T-helper 2 cell treated with Interferon-gamma antibody and Interleukin-4, amounts not matched to agents 5 μg/mL and 100 μg/mL, for 36 hours (primary cell): ENCODE measurements at places on chromosomes 7 and 10.

- DNase-seq: no peak
Observed at GRCh38 chr10:102782673-102783551, 39.2 kb downstream of the WBP1L start.

GRCh38 chr7:116978006-116978405 is 24.7 kb downstream of the ST7 start:
- DNase-seq: no peak

DNA sequence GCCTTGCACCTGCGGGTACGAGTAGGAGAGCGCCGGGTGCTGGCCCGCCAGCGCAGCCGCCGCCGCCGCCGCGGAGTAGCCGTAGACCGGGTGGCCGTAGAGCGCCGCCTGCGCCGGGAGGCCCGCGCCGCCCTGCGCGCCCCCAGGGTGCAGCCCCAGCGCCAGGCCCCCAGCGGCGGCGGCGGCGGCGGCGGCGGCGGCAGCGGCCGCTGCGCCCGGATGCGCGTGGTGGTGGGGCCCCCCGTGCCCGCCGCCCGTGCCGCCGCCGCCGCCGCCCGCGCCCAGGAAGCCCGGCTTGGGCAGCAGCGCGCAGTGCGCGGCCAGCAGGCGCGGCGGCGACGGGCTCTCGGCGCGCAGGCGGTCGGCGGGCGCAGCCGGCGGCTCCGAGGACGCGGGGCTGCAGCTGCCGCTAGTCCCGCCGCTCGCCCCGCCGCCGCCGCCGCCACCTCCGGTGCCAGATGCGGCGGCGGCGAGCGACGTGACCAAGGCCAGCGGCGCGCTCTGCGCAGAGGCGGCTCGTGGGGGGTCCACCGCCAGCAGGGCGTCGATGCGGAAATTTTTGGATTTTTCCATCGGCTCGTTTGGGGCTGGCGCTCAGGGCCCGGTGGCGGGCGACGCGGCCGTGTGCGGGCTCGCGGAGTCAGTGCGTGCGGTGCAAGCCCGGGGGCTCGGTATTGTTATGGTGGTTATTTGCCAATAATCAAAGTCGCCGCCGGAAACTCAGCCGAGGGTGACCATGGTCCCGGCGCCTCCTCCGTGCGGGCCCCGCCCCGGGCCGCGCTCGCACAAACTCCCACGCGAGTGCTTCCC is 480 bp downstream of the MNX1 start:
- no peak for DNase-seq

DNA sequence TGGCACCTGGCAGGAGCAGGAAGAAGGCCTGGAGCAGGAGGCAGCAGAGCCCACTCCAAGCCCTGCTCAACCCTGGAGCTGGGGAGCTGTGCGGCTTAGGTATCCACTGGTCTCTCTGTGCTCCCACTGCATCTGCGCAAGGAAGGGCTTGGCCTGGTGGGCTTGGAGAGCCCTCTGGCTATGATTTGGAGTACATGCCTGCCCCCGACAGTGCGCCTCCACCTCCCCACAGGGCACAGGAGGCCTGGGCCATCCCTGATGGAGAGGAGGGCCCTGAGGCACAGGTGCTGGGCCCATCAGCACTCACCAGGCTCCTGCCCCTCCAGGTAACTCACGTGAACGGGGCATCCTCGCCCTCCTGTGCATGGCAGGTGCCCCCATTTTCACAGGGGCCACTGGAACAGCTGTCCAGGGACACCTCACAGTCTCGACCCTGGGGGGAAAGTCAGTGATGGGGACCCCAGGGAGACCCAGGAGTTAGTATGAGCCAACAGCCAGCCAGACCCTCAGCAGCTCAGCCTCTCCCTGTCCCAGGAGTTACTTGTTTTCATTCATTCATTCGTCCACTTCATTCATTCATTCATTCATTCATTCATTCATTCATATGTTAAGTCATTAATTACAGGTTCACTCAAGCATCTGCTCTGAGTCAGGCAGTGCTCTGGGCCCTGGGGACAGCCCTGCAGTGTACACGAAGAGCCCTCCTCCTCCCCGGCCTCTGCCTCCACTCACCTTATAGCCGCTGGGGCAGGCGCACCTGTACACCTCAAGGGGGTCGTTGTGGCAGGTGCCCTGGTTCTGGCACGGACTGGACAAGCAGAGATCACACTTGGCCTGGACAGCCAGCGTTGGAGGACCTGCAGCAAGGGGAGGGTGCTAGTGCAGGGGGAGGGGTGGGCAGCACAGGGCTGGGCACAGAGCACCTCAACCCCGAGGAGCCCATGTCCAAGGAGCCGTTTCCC is 167.2 kb downstream of the SLIT1 start:
- DNase-seq: no peak

- DNase-seq: peak; percentile 54
Observed at GRCh38 chr7:2719007-2719406, 31.0 kb downstream of the AMZ1 start.

DNA sequence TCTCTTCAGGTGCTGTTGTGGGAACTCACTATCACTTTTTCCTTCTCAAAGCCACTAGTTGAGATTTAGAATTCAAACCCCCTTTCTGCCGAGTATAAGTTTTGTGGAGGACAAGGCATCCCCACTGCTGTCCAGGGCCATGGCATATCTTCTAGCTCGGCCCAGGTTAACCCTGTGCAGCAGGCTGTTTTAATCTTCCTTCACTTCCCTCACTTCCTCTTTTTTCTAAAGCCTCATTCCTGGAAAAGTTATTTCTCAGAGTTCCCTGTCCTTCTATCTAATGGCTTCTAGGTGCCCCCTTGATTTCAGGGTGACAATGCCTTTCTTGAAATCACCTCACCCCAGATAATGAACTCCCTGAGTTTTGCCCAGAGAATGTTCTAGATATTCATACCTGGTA is 222.3 kb downstream of the SNX10 start:
- no peak for DNase-seq

DNA sequence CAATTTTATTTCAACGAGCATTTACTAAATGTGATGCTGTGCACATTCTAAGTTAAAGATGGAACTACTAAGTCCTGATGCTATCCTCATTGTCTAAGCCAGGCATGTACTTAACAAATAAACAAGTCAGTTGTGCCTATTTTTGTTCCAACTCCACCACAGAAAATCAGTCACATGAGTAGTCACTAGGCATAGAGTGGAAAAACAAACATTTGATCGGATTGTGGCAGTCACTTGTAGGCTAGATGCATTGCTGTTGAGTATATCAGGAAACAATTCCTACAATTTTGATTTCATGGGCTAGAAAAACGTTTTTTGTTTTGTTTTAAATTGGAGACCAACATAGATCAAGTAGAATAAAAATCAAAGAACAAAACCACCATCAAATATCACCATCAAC is 177.6 kb upstream of the SLC25A13 start:
- no peak for DNase-seq

- DNase-seq: no peak
Observed at GRCh38 chr10:80416479-80417098, 8.2 kb downstream of the PRXL2A start.

DNA sequence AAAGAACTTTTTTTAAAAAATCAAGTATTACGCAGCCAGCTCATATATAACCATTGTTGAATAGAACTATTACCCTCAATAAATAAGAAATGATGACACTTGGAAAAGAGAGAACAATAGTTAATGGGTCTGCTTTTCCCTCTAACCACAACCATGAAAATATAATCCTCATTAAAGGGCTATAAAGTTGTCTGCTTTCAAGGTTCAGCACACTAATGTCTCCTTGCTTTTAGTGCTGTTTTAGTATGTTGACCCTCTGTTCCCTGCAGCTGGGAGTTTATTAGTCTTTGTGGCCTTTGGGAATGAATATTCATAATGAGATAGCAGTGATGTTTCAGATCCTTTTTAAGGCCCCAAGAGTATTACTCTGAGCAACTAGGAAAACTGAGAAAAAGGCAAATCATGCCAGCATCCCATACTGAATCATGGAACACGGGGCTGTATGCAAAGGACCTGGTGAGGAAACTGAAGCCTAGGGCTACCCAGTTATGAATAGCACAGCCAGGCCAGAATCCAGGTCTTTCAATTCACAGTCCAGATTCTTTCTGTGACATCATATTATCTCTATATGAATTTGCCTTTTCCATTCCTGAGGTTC is 332.0 kb upstream of the LRGUK start:
- DNase-seq: no peak

GRCh38 chr7:132349075-132349474 is 227.2 kb downstream of the PLXNA4 start:
- DNase-seq: no peak

- no peak for DNase-seq
Observed at GRCh38 chr10:5810225-5810624, 3.0 kb downstream of the GDI2 start.

GRCh38 chr7:123401295-123401694 is 133.1 kb downstream of the IQUB start:
- no peak for DNase-seq

- no peak for DNase-seq
Observed at GRCh38 chr10:117322260-117322659, 53.0 kb downstream of the PDZD8 start.

DNA sequence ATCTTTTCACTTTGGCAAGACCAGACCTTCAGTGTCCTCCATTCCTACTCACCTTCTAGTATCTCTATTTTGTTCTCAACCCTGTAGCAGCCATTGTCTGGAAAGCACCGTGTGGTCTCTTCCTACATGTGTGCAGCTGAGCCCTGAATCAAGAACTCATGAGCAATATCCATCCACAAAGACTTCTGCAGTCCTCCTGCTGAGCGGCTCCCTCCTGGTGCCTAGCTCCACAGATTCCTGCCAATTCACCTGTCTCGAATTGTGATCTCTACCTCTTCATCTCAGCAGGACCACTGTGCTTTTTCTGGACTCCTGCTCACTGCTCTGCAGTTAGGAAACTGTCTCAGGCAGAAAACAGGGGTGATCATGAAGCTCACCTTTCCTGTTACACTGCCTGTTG is 118.8 kb downstream of the RELN start:
- no peak for DNase-seq

DNA sequence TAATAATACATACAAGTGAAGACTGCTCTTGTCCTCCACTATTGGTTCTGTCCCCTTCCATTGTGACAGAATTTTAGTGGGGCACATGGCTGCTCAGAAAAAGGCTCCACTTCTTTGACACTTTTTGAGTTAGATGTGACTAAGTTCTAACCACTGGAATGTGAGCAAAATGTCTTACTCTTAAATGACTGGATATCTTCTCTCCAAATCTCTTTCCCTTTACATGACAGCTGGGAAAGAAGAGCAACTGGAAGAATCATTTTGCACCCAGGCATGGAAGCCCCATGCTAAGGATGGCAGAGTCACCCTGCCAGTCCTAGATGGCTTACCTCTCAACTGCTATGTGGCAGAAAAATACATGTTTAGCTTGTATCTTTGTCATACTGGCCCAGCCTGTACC is 97.7 kb downstream of the CACNA2D1 start:
- DNase-seq: no peak

- DNase-seq: no peak
Observed at GRCh38 chr7:112887337-112887736, 97.1 kb upstream of the TMEM168 start.

DNA sequence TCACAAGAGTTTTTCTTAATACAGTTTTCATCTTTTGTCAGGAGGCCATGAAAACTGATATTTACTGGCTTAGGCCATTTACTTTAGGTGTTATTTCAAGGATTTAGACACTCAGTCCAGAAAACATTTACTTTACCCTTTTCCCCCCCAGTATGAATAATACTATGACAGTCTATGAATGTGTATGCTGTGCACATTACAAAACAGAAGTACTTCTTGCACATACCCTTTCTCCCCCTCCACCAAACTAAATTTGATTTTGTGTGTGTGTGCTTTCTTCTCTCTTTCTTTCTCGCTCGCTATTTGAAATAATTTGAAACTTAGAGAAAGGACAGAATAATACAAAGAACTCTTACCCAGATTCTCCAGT is 41.3 kb downstream of the RBM33 start:
- no peak for DNase-seq

DNA sequence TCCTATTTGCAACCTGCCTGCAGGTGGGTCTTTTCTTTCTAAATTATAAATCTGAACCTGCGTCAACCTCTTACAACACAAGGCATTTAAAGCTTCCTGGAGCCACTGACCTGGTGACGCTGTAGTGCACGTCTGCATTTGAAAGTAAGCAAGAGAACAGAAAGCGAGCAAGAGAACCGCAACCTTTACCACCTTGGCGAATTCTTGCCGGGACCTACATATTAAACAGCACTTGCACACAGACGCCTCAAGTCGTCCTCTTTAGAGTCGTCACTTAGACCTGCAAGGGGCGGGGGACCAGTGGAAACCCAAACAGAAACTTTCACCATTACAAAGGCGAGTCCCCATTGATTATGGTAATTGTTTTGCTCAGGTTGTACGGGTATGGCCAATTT is 9.5 kb downstream of the GLI3 start:
- DNase-seq: no peak

DNA sequence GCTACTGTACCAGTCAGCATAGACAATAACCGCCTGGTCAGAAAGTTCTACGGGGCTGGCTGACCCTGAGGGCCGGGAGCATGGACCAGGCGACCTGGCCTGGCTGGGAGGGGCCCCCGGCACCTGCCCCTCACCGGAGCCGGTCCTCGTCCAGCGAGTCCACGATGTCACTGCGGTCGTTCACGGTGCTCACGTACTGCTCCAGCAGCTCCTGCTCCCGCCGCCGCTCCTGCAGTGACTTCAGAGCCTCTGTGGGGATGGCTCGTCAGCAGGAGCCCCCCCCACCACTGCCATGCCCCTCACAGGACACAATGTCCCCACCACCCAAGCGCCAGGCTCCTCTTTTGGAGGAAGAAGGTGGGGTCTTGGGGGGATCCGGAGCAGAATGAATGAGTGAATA is 22.7 kb downstream of the MICALL2 start:
- DNase-seq: no peak
